ENCODE measurements at places on chromosomes 13 and 19.

GRCh38 chr19:50669302-50670101 lies 20.3 kb downstream of the C19orf81 start:
- DNase-seq = peak; percentile 63

- no peak for DNase-seq
These were observed 5.1 kb downstream of the ZNF507 start for GRCh38 chr19:32350471-32350865.

DNA sequence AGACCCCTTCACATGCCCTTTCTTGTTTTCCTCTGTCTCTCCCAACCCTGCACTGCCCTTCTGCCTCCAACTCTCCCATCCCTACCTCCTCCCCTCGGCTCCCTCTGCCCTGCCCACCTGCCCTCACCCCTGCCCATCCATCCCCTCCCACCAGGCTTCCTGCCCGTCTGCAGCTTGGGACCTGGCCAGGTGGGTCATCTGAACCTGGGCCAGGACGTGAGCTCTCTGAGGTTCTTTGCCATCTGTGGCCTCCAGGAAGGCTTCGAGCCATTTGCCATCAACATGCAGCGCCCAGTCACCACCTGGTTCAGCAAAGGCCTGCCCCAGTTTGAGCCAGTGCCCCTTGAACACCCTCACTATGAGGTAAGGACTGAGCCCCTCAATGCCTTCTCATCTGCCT lies 35.7 kb downstream of the RYR1 start:
- no peak for DNase-seq

DNA sequence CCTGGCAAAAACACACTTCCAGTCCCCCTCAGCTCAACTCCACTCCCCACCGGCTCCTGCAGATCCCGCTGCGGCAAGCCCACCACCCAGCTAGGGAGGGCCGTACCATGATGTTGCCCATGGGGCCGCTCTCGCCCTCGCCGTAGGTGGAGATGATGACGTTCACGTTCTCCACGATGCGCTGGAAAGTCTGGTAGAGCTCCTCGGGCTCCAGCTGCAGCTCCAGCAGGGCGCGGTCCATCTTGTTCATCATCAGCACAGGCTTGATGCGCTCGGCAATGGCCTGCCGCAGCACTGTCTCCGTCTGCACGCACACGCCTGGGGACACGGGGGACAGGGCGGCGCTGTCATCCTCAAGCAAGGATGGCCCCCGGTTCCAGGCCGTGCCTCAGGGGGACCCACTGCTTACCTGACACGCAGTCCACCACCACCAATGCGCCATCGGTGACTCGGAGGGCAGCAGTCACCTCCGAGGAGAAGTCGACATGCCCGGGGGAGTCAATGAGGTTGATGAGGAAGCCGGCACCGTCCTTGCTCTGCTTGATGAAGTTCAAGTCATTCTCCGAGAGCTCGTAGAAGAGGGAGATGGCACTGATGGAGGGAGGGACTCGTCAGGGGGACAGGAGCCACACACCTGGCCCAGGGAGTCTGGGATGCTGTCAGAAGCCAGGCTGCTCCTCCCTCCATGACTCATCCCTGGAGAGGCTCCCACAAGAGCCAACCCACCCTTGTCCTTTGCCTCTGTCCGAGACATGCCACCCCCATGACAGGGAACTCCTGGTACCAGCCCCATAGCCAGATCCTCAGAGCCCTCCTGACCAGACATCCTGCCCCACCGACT lies 2.3 kb downstream of the EEF2 start:
- DNase-seq = peak; percentile 34

DNA sequence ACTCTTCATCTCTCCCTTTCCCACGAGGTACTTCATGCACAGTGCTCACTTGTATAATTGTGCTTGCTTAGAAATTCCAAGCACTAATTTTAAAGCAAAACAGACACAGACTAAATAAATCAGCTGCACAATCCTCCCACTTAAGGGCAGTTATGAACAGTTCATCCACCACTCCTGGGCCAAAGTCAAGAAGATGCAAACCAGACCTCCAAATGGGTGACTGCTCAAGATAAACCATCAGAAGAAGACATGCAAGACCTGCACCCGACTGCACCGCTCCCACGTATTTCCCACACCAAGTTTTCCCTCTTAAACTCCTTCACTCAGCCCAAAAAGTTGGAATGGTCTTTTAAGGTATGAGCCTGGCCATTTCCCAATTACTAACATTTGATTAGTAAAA lies 19.9 kb downstream of the ZNF235 start:
- no peak for DNase-seq

DNA sequence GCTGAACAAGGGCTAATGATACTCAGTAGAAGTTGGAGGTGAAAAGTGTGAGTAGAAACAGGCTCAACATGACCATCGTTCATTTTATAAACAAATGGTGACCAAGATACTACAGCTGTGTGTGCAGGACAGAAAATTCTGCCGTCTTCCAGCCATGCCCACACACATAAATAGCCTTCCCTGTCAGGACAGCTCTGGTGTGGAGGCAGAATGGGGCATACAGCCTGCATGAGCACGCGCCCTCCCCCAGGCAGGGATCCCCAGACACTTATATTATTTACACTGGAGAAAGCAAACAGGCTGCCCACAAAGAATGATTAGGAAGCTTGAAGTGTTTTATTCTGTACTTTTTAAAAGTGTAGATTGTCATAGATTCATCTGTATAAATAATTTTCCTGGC lies 20.4 kb downstream of the GJA3 start:
- peak; percentile 8 for DNase-seq

DNA sequence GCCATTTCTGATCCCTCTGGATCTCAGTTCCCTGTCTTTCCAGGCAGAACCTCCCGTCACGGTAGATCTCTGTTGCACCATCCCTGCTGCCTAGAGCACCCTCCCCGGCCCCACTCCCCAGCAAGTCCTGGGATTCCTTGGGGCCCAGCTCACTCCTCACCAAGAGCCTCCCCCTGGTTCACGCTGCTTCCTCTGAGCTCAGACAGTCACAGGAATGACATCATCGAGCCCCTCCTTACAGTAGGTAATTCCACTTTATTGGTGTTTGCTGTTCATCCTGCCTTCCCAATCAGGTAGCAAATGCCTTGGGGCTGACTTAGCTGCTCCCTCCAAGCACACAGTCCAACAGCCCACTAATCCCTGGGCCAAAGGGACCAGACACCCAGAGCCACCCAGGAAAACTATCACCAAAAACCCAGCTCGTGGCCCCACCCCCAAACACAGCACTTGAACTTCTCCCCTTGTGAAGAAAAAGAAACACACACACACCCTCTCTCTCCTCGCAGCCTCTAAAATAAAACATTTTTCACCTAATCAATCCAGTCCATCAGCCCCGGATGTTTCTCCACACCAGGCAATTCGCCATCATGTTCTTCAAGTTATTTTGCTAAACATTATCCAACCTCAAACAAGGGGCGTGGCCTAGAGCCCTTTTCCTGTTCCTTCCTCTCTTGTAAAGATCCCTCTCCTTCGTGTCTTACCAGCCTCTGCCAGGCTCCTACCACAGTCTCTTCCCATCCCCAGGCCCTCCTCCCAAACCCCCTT lies 2.5 kb downstream of the NAPA start:
- no peak for DNase-seq

- no peak for DNase-seq
These were observed 52.1 kb downstream of the MAP4K1 start for GRCh38 chr19:38565691-38566105.

DNA sequence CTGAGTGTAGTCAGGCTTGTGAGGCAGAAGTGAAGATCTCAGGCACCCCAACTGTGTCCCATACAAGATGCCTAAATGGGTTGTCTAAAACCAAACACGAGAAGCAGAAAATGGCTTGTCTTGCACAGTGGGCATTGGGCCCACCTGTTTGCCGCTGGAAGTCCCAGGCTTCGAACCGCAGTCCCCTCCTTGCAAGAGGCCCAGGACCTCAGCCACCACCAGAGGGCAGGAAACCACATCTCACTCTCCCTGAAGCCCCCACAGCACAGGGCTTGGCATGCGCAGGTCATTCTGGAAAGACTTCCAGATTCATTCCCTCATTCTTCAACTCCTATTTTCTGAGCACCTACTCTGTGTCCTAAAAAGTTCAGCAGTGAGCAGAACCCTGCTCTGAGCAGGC lies 973.7 kb downstream of the UQCRFS1 start:
- no peak for DNase-seq

- no peak for DNase-seq
These were observed 202.4 kb downstream of the ITGBL1 start for GRCh38 chr13:101654883-101655282.

- DNase-seq = no peak
These were observed 4.7 kb upstream of the ZNF444 start for GRCh38 chr19:56136362-56136761.

GRCh38 chr13:33340631-33341030 lies 55.1 kb upstream of the STARD13 start:
- no peak for DNase-seq

DNA sequence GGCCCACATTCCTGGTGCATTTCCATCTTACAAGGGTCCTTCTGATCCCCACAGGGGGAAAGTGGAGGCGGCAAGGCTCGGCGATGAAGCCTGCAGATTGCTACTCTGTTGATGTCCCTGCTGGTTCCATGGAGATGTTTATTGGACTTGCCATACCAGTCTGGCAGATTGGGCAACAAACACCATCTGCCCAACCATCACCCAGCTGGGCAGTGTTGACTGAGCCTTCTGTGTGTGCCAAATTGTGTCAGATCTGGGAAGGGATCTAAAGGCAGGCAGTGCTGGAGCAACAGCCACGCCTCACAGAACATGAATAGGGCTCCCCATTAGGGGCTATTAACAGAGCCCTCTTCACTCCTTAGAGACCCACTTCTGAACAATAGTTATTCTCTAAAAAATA lies 35.0 kb downstream of the FLT1 start:
- DNase-seq = no peak

GRCh38 chr13:73522937-73523336 lies 464.1 kb downstream of the KLF5 start:
- no peak for DNase-seq

GRCh38 chr13:85717921-85718320 lies 81.3 kb downstream of the SLITRK6 start:
- DNase-seq = no peak

- DNase-seq = no peak
These were observed 28.0 kb downstream of the CARS2 start for GRCh38 chr13:110677731-110678545.

- DNase-seq = no peak
These were observed 8.7 kb downstream of the ADAMTS10 start for GRCh38 chr19:8601796-8602195.

Measured in stimulated activated CD4-positive, alpha-beta T cell treated with anti-CD3 and anti-CD28 coated beads, Interleukin-2, amount 100 ng/mL, for 24 hours (primary cell).